ENCODE measurements at places on chromosomes 3 and 15.

- no peak for DNase-seq
Observed at GRCh38 chr3:58055314-58055713, 47.1 kb downstream of the FLNB start.

GRCh38 chr15:34361278-34361677 is 5.7 kb downstream of the LPCAT4 start:
- no peak for DNase-seq

DNA sequence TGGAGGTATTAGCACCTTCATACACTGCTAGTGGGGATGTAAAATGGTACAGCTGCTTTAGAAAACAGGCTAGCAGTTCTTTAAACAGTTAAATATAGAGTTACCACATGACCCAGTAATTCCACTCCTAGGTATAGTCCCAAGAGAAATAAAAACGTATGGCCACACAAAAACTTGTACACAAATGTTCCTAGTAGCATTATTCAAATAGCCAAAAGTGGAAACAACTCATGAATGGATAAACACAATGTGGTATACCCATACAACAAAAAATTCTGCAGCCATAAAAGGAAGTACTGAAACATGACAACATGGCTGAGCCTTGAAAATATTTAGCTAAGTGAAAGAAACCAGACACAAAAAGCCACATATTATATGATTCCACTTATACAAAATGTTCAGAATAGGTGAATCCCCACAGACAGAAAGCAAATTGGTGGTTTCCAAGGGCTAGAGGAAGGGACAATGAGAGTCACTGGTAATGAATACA is 40.8 kb upstream of the KLF13 start:
- no peak for DNase-seq

- DNase-seq, result no peak
Observed at GRCh38 chr15:81529481-81529880, 155.5 kb upstream of the TMC3 start.

GRCh38 chr15:49423021-49423420 is at the start of gene FGF7:
FGF7 (plus strand) TSS chr15:49423242; CDS start chr15:49424298, 1,056 bp downstream.
- DNase-seq, result no peak
